Activated naive CD4-positive, alpha-beta T cell (primary cell): ENCODE measurements at places on chromosomes 2 and 18.

GRCh38 chr18:47204908-47205522 lies 28.9 kb upstream of the IER3IP1 start:
- peak; percentile 5 for DNase-seq

GRCh38 chr2:183029219-183029618 lies 9.0 kb downstream of the NCKAP1 start:
- DNase-seq = no peak

DNA sequence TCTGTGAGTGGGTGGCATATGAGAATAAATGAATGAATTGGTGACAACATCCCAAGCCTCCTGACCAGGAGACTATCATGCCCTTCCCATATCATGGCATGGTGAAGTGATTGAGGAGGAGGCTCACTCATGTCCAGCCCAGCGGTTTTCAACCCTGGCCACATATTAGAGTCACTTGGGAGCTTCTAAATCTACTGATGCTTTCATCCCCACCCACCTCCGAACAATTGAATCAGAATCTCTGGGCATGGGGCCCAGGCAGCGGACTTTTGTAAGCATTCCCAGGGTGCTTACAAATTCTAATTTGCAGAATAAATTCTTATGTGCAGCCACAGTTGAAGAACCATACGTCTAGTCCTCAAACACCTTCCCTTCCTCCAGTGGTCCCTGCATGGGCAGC lies 81.7 kb upstream of the SEC11C start:
- no peak for DNase-seq

- DNase-seq = no peak
These were observed 558.8 kb upstream of the ZNF804A start for GRCh38 chr2:184039493-184039892.

GRCh38 chr2:138665937-138666336 lies 114.3 kb downstream of the NXPH2 start:
- no peak for DNase-seq

GRCh38 chr2:107932979-107933378 lies 53.3 kb upstream of the SLC5A7 start:
- DNase-seq = no peak

GRCh38 chr2:33388996-33389395 lies 87.5 kb upstream of the RASGRP3 start:
- no peak for DNase-seq

DNA sequence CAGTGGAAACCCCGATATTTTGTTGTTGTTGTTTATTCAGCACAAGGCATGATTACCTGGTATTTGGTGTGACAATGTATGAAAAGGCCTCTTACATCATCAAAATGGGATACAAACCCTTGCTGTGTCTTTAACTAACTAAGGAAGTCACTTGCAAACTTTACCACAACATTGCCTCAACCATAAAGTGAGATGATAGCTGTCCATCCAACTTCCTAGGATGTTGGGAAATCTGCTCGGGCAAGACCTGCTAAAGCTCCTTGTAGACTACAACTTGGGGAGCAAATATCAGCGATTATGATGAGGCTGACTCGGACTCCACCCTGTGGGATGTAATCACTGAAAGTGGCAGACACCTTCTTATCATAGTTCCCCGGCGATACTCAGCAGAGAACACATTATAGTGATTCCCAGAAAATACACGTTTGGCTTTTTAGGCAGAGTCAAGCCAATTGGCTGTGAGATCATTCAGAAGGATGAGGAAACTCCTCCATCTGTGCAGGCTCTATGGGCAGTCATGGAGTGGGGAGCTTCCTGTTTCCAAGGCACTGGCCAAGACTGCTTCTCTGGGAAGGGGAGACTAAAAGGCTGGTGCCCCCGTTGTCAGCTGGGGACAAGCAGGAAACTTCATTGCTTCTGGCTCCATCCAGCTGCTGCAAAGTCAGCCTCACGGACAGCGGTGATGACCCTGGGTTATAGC lies 289.0 kb downstream of the RNF144A start:
- DNase-seq = no peak

DNA sequence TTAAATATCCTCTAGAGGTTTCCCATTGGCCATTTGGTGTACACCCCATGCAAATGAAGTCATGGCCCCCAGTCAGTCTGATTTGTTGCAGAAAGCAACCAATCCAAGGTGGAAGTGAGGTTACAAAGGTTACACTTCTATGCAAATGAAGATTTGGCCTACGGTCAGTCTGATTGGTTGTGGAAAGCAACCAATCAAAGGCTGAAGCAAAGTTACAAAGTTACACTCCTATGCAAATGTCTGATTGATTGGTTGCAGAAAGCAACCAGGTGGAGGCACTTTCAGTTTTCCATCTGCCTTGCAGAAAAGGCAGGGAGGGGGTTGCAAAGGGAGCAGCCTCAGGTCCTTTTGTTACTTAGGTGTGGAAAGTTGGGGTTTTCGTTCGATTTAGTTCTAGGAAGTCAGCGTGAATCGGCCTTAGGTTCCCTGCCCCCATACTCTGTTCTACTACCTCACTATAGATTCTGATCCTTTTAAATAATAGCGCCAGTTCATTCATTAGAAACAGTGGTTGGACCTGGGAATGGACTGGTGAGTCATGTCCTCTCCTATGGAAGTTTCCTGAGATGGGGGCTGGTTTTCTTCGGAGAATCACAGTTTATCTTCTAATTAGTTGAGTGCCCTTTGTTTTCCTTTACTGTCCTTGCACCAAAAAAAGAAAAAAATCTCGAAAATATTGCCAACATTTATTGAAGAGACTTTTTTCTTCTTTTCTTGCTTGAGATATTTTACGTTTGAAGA lies 279.5 kb downstream of the AGAP1 start:
- no peak for DNase-seq

DNA sequence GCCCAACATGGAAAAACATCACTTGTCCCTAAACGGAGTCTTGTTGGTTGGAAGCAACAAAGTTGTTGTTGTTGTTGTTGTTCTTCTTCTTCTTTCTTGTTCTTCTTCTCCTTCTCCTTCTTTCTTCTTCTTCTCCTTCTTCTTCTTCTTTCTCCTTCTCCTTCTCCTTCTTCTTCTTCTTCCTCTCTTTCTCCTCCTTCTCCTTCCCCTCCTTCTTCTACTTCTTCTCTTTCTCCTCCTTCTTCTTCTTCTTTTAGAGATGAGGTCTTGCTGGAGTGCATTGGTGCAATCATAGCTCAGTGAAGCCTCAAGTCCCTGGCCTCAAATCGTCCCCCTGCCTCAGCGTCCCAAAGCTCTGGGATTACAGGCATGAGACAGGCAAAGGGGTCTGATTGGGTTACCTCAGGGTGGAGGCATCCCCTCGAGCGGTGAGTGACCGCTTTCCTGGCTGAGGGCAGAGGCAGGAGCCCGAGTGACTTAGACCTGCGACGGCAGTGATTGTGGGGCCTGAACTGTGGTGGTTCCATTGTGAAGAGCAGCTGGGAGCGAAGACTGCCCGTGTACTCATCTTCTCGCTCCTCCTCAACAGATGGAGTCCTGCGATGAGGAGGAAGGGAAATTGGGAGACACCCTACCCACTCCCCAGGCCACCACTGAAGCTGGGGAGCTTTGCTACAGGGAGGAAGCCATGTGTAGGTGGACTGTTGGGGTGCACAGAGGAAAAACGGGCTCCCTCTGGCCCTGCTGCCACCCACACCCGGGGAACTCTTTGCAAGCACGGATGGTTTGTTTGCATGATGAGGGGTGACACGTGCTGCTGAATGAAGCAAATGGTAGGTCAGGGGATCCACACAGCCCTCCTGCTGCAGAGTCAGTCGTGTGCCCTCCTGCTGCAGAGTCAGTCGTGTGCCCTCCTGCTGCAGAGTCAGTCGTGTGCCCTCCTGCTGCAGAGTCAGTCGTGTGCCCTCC lies 7.0 kb upstream of the PER2 start:
- no peak for DNase-seq

GRCh38 chr2:181466661-181467576 lies 9.7 kb downstream of the ITGA4 start:
- DNase-seq = peak; percentile 52

DNA sequence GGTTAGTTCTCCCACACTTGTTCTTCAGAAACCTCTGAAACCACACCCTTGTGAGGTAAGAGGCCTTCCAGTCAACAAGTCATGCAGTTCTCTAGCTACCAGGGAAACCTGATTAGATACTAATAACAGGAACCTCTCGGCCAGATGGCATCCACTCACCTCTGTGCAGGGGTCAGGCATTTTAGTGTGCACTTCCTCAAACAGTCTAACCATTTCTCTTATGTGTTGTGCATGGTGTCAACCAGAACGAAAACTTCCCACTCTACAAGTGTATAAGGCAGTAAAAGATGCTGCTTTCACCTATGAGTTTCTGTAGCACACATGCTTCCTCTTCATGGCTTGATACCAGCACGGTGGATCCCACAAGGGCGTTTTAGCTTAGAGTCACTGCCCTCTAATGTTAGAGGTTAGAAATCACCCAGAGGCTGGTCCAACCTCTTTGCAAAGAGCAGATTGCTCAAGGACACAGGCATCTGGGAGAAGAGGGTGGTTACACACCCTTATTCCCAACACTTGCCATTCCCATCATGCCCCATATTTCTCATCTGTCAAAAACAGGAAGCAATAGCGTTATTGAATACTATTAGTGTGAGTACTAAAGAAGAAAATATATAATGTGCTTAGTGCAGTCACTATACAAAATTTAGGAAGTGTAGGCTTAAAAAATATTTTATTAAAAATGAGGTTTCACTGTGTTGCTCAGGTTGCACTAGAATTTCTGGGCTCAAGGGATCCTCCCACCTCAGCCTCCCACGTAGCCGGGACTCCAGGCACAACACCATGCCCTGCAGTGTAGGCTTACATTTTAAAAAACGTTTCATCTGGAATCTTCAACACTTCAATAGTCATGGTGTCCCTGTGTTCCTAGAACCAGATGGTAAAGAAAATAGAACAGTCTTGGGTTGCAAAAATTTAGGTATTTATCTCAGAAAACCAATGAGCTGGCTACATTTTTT lies 34.5 kb upstream of the RAB31 start:
- DNase-seq = no peak

DNA sequence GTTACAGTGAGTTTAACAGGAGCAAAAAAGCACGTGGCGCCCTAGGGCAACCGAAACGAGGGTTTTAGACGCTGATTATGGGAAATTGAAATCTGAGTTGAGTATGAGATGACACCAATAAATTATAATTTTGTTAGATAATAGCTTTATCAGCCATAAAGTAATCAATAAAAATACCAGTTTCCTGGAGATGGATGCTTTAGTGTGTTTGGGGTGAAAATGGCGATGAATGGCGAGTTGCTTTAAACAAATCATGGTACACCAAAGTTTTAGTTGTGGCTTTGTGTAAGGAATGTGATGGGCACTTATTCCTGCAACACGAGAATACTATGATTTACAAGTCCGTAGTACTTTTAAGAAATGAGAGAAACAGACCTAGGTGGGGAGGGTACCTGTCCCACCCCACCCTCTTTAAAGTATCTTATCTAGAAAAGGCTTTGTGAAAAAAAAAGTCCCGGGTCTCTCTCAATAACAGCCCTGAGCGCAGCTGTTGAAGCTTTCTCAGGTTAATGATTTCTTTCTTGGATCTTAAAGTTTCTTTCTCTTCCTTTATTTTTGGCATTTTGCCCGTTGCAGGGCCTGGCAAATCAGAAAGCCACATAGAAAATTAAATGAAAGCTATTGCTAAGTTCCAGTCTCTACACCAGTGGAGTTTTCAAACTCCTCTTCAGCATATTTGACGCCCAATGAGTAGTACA lies 1.5 kb upstream of the RRM2 start:
- DNase-seq = no peak

DNA sequence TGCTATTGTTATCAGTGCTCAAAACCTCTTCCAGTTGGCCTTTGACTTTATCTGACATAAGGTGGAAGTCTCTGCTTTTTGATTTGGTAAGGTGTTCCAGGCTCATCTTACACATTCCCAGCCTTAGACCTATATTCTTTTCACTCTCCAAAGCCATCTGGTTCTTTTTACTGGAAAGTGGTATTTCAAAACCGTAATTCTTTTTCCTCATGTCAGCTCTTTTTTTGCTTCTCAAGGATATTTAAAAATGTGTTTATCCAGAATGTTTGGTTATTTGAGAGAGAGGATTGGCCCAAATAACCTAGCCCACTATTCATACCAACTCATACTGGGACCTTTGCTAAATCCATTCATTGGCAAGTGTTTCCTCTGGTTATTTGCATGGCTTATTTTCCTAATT lies 411.2 kb upstream of the PIK3C3 start:
- DNase-seq = no peak

GRCh38 chr2:165057931-165058330 lies 102.6 kb upstream of the SLC38A11 start:
- no peak for DNase-seq

GRCh38 chr18:56711708-56712445 lies 60.7 kb downstream of the WDR7 start:
- DNase-seq = no peak

GRCh38 chr2:226409134-226409533 lies 390.5 kb downstream of the IRS1 start:
- DNase-seq = no peak

DNA sequence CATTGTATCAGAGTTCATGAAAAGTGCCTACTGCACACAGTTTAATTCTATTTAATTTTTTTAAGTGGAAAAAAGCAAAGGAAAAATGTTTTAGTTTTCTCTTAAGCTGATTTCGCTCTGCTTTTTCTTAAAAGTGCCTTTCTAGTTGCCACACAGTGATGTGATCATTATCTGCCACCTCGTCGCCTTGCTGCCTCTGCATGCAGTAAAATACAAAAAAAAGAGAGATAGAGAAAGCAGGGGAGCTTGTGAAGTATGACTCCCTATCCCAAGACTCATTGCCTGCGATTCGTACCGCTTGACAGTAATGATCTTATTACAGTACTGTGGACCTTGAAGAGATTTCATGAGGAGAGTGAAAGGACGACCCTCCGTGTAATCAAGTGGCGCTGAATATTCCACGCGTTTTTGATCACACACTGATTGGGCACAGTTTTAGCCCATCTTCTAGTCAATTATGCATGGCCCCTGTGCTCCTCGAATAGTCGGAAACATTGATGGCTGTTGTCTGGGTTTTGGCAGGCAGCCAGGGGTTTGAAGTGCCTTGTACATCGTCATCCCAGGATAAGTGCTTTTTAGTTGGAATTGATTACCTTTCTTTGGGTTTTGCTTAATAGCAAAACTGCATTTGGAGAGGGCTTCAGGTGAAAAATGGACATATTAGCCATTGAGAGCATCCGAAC lies 188.3 kb downstream of the GBX2 start:
- no peak for DNase-seq

DNA sequence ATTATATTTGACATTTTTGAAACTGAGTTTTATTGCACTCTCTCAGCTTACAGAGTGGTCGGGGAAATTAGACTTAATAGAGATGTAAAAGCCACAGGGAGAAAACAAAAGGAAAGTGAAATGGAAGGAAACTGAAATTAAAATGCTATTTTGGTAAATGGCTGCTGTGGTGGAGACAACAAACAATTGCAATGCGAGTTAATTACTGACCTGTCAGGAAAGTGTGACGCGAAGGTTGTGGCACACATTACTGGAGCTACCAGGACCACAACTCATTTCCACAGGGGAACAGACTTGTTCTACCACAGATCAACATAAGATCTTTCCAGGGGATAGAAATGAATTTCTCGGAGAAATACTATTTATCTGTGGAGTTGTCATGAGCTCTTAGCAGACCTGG lies 19.5 kb downstream of the ARHGAP15 start:
- DNase-seq = no peak

- no peak for DNase-seq
These were observed 71.9 kb upstream of the NFU1 start for GRCh38 chr2:69509011-69509749.

- DNase-seq = no peak
These were observed 32.1 kb downstream of the RHOB start for GRCh38 chr2:20478961-20479360.
